Adrenal gland (tissue), 19 donors: ENCODE measurements at places on chromosomes 2 and 18. TPM values are rescaled to one million over a fixed set of nuclear protein-coding genes. Genes with fewer than 3 reads are reported as not detected.

DNA sequence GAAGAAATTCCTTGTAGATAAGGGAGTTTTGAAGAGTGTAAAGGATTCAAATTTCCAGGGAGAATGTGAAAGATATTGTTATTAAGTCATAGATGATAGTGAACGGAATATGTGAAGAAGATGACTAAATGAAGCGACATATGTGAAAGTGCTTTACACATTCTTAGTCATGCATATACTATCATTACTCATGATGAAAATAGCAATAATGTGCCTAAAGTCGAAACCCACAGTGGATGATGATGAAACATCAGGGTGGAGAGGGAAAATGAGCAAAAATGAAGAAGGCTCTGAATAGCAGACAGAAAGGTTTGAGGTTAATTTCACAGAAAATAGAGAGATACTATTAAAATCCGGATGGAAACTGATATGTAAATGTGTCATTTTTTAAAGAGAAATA is 1237.1 kb downstream of the LRP1B start:
- DNase-seq, result no peak
- H3K36me3 ChIP-seq, result no peaks in the 10 kb centered on the region
- no peaks in the 10 kb centered on the region for H3K27me3 ChIP-seq

GRCh38 chr2:164617466-164617865 is 3.8 kb downstream of the GRB14 start:
- H3K4me1 ChIP-seq, result peaks cover 8% of the 10 kb centered on the region
- DNase-seq, result no peak
- H3K27me3 ChIP-seq, result no peaks in the 10 kb centered on the region
- H3K27ac ChIP-seq, result no peak overlapping the region
- H3K4me3 ChIP-seq, result no peak overlapping the region

DNA sequence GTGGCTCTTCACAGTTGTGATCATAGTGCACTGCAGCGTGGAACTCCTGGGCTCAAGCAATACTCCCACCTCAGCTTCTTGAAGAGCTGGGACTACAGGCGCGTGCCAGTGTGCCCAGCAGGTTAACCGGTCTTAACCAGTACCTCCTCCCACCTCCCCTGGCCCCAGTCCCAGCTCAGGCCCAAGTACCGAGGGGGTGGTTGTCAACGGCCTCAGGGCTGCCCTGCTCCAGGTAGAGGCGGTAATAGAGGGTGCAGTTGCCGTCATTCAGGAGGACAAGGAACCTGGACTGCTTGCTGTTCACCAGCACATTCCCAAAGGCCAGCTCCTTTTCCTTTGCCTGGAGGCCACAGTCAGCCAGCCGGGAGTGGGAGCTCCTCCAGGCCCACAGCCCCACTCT is 19.7 kb downstream of the CFAP65 start:
- DNase-seq, result no peak
- no peak overlapping the region for H3K4me3 ChIP-seq
- H3K36me3 ChIP-seq, result no peaks in the 10 kb centered on the region
- H3K27ac ChIP-seq, result no peak overlapping the region
- no peaks in the 10 kb centered on the region for H3K27me3 ChIP-seq

DNA sequence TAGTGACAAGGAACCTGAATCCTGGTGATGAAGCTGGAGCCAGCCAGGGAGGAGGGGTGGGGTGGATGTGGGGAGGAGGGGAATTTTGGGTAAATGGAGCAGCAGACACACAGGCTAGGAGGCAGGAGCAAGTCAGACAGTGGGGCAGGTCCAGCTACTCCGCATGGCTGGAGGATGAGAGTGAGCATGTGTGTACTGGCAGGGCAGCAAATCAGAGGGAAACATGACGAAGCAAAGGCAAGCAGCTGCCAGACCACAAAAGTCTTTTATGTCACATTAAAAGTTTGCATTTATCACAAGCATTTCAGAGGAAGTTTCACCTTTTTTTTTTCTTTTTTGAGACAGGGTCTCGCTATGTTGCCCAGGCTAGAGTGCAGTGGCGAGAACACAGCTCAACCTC is 11.9 kb upstream of the KIDINS220 start:
- no peak overlapping the region for H3K27ac ChIP-seq
- H3K27me3 ChIP-seq, result no peaks in the 10 kb centered on the region

DNA sequence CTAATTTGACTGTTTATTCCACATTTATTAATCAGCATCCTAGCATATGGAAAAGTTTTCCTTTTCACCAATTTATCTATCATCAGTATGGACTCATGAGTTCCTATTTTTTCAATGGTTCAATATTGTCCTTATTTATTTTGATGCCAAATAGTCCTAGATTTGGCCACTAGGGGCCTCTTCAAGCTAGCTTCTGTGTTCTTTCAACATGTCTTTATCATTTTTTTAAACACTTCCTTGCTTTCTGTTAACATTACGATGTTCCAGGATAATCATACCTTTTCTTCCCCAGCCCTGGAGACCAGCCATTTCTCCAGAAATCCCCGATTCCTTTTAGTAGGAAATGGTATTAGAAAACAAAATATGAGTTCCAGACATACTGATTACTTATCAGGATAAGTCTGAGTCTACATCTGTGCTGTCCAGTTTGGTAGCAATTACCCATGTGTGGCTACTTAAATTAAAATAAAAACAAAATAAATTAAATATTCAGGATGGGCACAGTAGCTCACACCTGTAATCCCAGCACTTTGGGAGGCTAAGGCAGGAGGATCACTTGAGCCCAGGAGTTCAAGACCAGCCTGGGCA is 70.6 kb downstream of the RPE start:
- peaks cover 4% of the 10 kb centered on the region for H3K4me1 ChIP-seq
- no peak overlapping the region for H3K27ac ChIP-seq
- H3K4me3 ChIP-seq, result no peak overlapping the region
- H3K36me3 ChIP-seq, result no peaks in the 10 kb centered on the region
- DNase-seq, result peak; percentile 40

- DNase-seq, result no peak
- H3K27ac ChIP-seq, result no peak overlapping the region
- H3K4me1 ChIP-seq, result no peaks in the 10 kb centered on the region
- H3K4me3 ChIP-seq, result no peak overlapping the region
Observed at GRCh38 chr2:68689553-68690537, 44.8 kb upstream of the ARHGAP25 start.

GRCh38 chr2:80007777-80008503 is 296.6 kb downstream of the LRRTM1 start:
- no peaks in the 10 kb centered on the region for H3K4me1 ChIP-seq
- no peak for DNase-seq
- H3K27ac ChIP-seq, result no peak overlapping the region
- no peaks in the 10 kb centered on the region for H3K27me3 ChIP-seq

DNA sequence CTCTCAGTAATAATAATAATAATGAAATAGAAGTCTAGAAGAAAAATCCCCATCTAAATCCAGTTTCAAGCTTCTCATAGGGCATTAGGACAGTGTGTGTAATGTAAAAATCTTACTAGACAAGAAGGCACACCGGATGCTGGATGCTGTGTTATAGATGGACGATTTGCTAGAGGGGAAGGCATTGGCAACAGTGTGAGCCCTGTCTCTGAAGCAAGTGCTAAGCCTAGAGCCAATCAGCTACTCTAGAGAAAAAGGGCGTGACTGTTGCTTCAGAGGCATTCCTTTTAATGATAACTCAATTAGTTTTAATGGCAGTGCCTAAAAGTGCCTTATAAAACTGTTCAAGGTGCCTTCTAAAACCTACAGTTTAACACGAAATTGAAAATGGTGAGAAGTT is 344.9 kb downstream of the TDRD15 start:
- no peaks in the 10 kb centered on the region for H3K36me3 ChIP-seq
- no peaks in the 10 kb centered on the region for H3K27me3 ChIP-seq
- no peaks in the 10 kb centered on the region for H3K4me1 ChIP-seq

GRCh38 chr2:20986024-20986939 is 57.6 kb downstream of the APOB start:
- no peak overlapping the region for H3K27ac ChIP-seq
- no peaks in the 10 kb centered on the region for H3K27me3 ChIP-seq
- DNase-seq, result peak; percentile 21
- H3K4me3 ChIP-seq, result no peak overlapping the region
- no peaks in the 10 kb centered on the region for H3K36me3 ChIP-seq

GRCh38 chr2:114752425-114752824 is 310.0 kb downstream of the DPP10 start:
- DNase-seq, result no peak
- H3K36me3 ChIP-seq, result no peaks in the 10 kb centered on the region
- H3K4me3 ChIP-seq, result no peak overlapping the region
- H3K27ac ChIP-seq, result no peak overlapping the region
- no peaks in the 10 kb centered on the region for H3K27me3 ChIP-seq
- H3K4me1 ChIP-seq, result no peaks in the 10 kb centered on the region

DNA sequence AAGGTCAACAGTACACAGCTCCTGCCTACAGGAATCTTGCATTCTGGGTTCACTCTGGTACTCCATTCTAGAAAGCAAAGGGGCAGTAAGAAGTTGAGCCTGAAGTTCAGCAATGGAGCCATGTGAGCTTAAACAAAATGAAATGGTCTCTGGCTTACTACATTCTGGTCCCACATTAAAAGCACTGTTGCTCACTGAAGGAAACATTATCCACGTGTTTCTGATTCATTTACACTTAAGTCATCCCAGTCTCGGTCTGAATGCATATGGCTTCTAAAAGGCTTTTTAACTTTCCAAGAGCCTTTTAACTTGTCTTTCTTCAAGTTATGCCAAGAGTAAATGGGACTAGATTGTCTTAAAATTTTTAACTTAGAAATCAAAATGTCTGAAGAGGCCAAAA is 177.8 kb downstream of the LNPK start:
- no peak overlapping the region for H3K4me3 ChIP-seq
- H3K27ac ChIP-seq, result no peak overlapping the region
- DNase-seq, result no peak

DNA sequence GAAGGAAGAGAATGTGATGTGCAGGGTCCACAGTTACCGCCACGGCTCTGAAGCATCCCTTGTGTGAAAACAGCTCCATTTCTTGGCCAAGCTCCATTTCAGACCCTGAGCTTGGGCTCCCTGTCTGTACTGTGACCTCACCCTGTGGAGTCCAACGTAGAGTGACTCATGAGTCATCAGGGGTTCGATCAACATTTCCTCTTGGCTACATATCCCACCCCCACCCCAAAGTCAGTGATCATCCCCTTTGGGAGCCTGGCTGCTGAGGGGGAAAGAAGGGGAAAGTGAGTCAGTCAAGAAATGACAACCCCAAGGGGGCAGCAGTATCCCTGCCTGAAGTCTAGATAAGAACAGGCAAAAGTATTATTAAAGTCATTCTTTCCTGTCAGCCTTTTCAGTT is 62.2 kb downstream of the PAPOLG start:
- no peaks in the 10 kb centered on the region for H3K4me1 ChIP-seq
- H3K36me3 ChIP-seq, result no peaks in the 10 kb centered on the region
- H3K27me3 ChIP-seq, result no peaks in the 10 kb centered on the region
- H3K27ac ChIP-seq, result no peak overlapping the region
- peak; percentile 49 for DNase-seq

- H3K4me3 ChIP-seq, result no peak overlapping the region
- peak; percentile 71 for DNase-seq
- no peaks in the 10 kb centered on the region for H3K36me3 ChIP-seq
- H3K4me1 ChIP-seq, result peaks cover 13% of the 10 kb centered on the region
- H3K27me3 ChIP-seq, result no peaks in the 10 kb centered on the region
Observed at GRCh38 chr18:46407486-46408166, 249.4 kb downstream of the LOXHD1 start.

- no peaks in the 10 kb centered on the region for H3K27me3 ChIP-seq
- peaks cover 19% of the 10 kb centered on the region for H3K4me1 ChIP-seq
- H3K4me3 ChIP-seq, result peak overlapping the region; percentile 57
Observed at GRCh38 chr2:11132036-11132671, 23.1 kb upstream of the SLC66A3 start.

GRCh38 chr2:240125742-240126141 is 10.4 kb downstream of the COPS9 start:
- DNase-seq, result no peak
- H3K27ac ChIP-seq, result no peak overlapping the region
- H3K36me3 ChIP-seq, result no peaks in the 10 kb centered on the region
- no peaks in the 10 kb centered on the region for H3K27me3 ChIP-seq

DNA sequence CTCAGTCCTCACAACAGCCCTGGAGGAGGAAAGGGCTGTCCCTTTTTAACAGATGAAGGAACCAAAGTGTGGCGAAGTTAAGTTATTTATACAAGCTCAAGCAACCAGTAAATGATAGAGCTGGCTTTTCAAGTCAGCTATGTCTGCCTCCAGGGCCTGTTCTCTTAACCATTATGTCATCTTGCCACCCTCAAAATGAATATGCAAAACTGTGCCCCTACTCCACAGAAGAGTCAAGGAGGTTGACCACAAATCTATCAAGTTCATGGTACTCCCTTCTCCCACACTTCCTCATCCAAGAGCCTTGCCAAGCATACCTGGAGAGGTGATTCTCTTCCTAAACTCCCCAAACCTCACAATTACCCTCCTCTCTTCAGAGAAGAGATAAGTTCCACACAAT is 37.3 kb upstream of the CREB1 start:
- H3K27ac ChIP-seq, result no peak overlapping the region
- DNase-seq, result no peak
- no peaks in the 10 kb centered on the region for H3K4me1 ChIP-seq
- H3K27me3 ChIP-seq, result no peaks in the 10 kb centered on the region

GRCh38 chr2:38438133-38438882 is 61.2 kb upstream of the ATL2 start:
- peaks cover 12% of the 10 kb centered on the region for H3K4me1 ChIP-seq
- no peaks in the 10 kb centered on the region for H3K36me3 ChIP-seq
- no peak for DNase-seq
- H3K27me3 ChIP-seq, result no peaks in the 10 kb centered on the region
- H3K27ac ChIP-seq, result no peak overlapping the region

- H3K4me3 ChIP-seq, result no peak overlapping the region
- no peak overlapping the region for H3K27ac ChIP-seq
- no peaks in the 10 kb centered on the region for H3K36me3 ChIP-seq
- no peaks in the 10 kb centered on the region for H3K4me1 ChIP-seq
Observed at GRCh38 chr2:10514743-10515142, 66.6 kb upstream of the ODC1 start.

GRCh38 chr18:25974630-25975077 is 115.8 kb downstream of the SS18 start:
- H3K4me3 ChIP-seq, result no peak overlapping the region
- H3K27ac ChIP-seq, result no peak overlapping the region
- no peaks in the 10 kb centered on the region for H3K27me3 ChIP-seq
- H3K4me1 ChIP-seq, result no peaks in the 10 kb centered on the region

DNA sequence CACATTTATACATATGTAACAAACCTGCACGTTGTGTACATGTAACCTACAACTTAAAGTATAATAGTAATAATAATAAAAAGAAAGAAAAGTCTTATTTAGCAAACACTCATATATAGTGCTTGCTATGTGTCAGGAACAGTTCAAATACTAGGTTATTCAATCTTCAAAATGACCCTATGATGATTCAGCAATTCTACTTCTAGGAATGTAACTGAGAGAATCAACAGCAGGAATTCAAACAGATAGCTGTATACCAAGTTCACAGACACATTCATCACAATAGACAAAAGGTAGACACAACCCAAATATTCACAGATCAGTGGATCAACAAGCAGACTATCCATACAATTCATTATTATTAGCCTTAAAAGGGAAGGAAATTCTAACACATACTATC is 69.5 kb downstream of the MYO5B start:
- no peak overlapping the region for H3K27ac ChIP-seq
- no peaks in the 10 kb centered on the region for H3K36me3 ChIP-seq
- DNase-seq, result no peak
- no peak overlapping the region for H3K4me3 ChIP-seq
- no peaks in the 10 kb centered on the region for H3K4me1 ChIP-seq

- no peak overlapping the region for H3K27ac ChIP-seq
- no peaks in the 10 kb centered on the region for H3K36me3 ChIP-seq
- no peak for DNase-seq
Observed at GRCh38 chr2:45533771-45534170, 77.3 kb downstream of the SRBD1 start.

The LRRC30 gene
- polyA plus RNA-seq, result not detected

The DSC3 gene
- polyA plus RNA-seq, result 0.08 TPM

The HK2 gene
- polyA plus RNA-seq, result 2.2 TPM

The CELF4 gene
- 3.9 TPM for polyA plus RNA-seq

The DSG4 gene
- not detected for polyA plus RNA-seq

The CPO gene
- polyA plus RNA-seq, result 1.2 TPM

The RPRM gene
- polyA plus RNA-seq, result 8.1 TPM

The DPP10 gene
- 5.2 TPM for polyA plus RNA-seq

The PCBP1 gene
- 405 TPM for polyA plus RNA-seq

The CCDC141 gene
- polyA plus RNA-seq, result 0.34 TPM
